ENCODE measurements at places on chromosomes 11 and 22.

DNA sequence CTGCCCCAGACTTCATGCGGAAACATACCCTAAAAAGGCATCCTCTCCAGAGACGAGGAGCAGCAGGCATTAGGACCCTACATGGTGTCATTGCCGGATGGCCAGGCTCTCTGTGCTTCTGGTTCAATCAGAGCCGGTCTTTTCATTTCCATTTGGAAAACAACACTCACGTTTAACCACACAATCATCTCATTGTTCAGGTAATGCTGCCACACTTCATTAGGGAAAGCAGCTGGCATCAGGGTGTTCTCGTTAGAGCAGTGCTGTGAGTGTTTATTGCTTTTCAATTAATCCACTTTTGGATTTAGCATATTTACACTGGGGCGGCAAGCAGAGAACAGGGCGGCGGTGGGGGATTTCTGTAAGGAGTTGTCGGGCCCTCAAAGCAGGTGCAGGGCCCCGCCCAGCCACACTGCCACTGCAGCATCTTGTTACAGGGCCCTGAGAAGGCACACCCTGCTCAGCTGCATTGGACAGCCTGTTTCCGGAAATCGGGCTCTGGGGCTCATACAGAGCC lies 338.6 kb downstream of the SHANK2 start:
- no peak for DNase-seq

GRCh38 chr11:64006398-64006797 lies 20.2 kb downstream of the OTUB1 start:
- no peak for DNase-seq

- no peak for DNase-seq
Observed at GRCh38 chr11:117328375-117329010, 839 bp downstream of the CEP164 start.

GRCh38 chr22:23777776-23778576 lies 5.3 kb downstream of the MMP11 start:
- DNase-seq: no peak

DNA sequence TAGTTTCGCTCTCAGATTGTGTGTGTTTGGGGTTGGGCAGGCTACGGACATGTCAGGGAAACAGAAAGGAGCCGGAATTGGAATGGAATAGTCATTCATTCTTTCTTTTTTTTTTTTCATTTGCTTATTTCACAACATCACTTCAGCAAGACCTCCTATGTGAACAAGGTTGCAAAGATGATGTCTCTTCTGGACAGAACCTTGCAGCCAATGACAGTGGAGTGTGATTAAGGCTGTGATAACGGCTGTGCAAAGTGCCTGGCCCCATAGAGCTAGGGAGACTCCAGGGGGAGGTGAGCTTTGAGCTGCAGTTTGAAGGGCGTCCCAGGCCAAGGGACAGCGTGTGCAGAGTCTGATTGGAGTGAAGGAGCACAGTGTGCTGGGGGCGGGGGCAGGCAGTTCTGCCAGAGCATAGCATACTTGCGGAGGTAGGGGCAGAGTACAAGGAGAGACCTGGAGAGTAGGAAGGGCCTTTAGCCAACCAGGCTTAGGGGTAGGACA lies 3.4 kb downstream of the TIGD3 start:
- no peak for DNase-seq

GRCh38 chr11:63767267-63767564 lies 1.4 kb downstream of the ZFTA start:
- no peak for DNase-seq

- DNase-seq: no peak
Observed at GRCh38 chr11:117796456-117796871, 552 bp downstream of the DSCAML1 start.

DNA sequence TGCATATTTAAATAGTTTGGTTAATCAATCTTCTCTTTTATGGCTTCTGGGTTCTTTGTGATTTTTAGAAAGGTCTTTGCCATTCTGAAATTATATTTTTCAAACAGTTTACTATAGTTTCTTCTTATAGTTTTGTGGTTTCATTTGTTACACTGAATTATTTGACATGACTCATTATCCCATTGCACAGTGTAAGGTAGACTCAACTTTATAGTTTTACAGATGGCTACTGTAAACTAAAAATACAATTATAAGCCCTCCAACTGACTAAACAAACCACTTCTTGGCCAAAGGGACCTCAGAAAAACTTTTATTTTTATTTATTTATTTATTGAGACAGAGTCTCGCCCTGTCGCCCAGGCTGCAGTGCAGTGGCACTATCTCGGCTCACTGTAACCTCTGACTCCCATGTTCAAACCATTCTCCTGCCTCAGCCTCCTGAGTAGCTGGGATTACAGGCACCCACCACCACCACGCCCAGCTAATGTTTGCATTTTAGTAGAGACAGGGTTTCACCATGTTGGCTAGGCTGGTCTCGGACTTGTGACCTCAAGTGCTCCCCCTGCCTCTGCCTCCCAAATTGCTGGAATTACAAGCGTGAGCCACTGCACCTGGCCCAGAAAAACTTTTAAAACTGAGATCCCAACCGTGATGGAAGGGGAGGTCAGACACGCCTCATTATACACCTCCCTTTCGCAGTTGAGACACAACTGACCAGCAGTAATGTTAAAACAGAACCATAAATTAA lies 14.1 kb upstream of the RAC2 start:
- no peak for DNase-seq

GRCh38 chr11:93542811-93543229 lies 371 bp downstream of the SMCO4 start:
- no peak for DNase-seq

DNA sequence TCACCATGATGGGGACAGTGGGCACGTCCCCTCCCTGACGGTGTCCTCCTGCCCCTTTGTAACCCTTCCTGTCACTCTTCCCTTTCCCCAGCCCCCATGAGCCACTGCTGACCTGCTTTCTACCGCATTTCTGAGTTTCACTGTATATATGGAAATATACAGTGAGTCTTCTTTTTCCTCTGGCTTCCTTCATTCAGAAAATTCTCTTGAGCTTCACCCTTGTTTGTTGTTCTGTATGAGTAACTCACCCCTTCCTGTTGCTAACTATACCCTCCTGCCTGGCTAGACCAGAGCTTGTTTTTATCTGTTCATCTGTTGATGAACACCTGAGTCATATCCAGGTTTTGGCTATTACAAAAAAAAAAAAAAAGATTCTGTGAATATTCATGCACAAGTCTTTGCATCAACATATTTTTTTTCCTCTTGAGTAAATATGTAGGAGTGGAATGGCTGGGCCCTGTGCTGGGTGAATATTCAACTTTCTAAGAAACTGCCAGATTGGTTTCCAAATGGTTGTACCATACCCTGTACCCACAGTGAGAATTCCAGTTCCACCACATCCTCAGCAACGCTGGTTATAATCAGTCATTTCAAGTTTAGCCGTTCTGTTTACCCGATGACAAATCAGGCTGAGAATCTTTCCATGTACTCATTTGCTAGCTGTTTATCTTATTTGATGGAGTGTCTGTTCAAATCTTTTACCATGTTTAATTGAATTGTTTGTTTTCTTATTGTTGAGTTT lies 62.0 kb downstream of the IGF2 start:
- no peak for DNase-seq

DNA sequence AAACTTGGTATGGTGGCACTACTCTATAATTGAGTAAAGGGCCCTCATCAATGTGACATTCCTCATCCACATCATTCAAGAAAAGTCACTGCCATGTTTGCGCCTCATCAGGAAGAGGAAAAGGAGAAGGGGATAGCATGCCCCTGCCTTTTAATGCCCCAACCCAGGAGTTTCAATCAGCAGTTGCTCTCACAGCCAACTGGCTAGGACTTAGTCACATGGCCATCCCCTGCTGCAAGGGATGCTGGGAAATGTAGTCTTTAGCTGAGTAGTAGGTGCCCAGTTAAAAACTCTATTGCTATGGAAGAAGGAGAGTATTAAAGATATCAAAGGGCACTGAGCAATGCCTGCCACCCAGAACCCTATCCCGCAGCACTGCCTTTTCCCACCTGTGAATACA lies 10.9 kb upstream of the CCND1 start:
- no peak for DNase-seq

GRCh38 chr11:74048993-74049392 lies 40.1 kb upstream of the UCP3 start:
- DNase-seq: no peak

DNA sequence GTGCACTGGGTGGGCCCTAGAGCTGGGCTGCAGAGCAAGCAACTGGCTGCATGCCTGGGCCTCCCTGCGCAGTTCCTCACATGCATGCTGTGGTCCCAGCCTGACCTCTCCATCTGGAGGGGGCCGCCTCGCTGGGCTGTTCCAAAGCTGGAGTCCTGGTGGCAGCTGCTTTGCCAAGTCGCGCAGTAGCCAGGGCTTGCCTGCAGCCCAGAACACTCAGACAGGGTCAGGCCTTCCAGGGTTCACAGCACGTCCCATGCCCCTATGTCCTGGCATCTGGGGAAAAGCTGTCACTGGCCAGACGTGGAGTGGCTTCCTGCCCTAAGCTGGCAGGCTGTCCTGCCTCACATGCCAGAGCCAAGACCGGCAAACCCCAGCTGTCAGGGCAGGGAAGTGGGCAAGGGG lies 16.5 kb upstream of the CDC42EP2 start:
- DNase-seq: no peak
